ENCODE measurements at places on chromosomes 16 and 17.

DNA sequence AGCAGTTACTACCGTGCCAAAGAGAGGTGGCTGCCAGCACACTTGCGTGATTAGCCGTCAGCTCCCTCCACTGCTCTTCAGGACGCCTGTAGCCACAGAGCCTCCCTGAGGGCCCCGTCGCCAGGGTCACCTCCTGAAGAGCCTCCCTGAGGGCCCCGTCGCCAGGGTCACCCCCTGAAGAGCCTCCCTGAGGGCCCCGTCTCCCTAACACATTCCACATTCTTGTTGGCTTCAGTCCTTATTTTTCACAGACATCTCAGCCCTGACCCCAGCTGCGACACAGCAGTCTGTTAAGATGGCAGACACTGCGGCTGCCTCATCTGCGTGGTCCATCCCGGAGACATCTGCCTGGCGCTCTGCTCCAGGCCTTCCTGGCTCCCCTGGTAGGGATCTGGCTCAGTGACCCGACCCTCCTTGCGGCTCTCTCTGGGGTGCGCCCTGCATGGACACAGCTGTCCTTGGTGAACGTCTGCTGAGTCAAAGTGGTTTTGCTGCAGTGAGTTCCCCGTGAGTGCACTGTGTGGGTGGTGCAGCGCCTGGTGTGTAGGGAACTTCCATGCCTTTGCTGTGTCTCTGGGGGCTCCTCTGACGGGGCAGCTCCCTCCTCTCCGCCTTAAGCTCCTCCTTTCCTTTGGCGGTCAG, 11.4 kb downstream of the ACSF3 start:
- no peak for DNase-seq

GRCh38 chr17:17844500-17844899, 7.7 kb upstream of the SREBF1 start:
- DNase-seq = no peak

- DNase-seq = no peak
Measured at GRCh38 chr17:80243526-80244433, 16.9 kb upstream of the RNF213 start.

- no peak for DNase-seq
Measured at GRCh38 chr16:19094542-19095365, 19.0 kb upstream of the ITPRIPL2 start.

GRCh38 chr16:55476625-55477533, 2.1 kb upstream of the MMP2 start:
- no peak for DNase-seq

DNA sequence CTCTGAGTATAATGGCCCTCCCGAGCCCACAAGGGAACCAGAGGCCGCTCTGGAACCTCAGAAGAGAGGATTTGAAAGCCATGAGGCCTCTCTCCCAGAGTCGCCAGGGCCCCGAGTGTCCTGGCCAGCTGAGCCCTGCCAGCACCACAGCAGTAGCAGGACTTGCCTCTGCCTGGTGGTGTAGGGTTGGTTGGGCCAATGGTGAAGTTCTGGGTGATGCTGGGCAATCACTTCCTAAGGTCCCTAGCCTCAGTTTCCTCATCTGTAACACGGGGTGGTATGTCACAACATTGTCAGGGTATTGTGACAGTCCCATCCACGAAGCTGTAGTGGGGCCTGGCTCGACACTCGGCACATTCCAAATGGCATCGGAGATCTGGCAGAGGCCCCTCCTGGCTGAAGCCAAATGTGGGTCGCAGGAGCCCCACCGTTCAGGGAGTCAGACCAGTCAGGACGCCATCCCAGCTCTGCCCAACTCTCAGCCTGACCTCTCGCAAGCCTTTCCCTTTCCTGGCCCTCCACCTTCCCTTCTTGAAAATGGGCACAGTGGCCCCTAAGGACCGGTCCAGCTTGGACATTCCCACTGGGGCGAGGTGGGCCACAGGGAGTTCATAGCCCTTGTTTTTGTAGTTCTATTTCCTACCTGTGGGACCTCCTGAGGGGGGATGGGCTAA, 1.7 kb downstream of the NATD1 start:
- no peak for DNase-seq

GRCh38 chr17:3943240-3943891, 20.9 kb downstream of the ATP2A3 start:
- DNase-seq = no peak

GRCh38 chr16:24013864-24014645, 178.3 kb downstream of the PRKCB start:
- DNase-seq = no peak

DNA sequence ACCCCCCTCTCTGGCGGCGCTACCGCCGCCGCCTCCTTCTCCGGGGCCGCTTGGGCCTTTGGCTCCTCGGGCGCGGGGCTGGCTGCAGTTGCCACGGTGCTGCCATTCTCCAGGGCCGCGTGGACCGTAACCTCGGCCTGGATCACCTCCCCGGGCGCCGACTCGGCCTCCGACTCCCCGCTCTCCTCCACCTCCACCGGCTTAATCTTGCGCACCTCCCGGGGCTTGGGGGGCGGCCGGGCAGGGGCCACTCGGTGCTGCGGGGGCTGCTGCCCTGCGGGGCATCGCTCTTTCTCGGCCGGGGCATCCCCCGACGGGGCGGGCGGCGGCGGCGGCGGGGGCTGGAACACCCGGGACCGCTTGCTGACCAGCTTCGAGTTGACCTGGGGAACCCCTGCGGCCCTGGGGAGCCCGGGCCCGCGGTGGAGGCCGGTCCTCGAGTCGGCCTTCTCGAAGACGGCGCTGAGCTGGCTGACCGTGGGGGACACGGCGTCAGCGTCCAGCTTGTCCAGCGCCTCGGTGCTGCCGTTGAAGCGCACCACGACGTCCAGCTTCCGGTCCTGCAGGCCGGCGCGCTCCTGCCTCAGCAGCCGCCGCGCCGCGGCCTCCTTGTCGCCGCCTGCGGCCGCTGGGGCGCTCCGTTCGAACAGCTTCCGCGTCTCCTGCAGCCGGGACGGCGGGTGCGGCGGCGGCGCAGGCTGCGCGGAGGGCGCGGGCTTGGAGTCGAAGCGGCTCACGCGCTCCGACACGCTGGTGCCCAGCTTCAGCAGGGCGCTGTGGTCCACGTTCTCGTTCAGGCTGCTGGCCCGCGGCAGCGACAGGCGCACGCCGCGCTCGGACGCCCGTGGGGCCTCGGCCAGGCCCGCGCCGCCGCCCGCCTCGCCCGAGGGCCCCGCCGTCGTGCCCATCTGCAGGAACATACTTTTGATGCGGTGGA, 792 bp downstream of the PPP1R9B start:
- peak; percentile 43 for DNase-seq

DNA sequence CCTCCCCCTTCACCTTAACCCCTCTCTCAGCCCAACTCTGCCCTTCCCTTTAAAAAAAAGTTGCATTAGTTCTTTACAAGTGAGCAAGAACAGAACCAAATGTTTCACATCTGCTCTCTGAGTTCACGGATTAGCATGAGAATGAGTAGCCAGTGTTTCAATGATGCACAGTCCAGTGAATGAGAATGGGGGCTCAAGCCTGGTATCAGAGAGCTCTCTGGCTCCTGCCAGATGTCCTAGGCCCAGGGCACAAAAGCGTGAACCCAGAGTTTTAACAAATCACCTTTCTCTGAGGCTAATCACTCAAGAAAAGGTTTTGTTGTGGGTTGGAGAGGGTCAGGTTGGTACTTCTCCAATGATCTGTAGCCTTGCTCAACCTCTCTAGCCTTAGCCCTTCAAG, 41.5 kb upstream of the HS3ST3A1 start:
- no peak for DNase-seq

DNA sequence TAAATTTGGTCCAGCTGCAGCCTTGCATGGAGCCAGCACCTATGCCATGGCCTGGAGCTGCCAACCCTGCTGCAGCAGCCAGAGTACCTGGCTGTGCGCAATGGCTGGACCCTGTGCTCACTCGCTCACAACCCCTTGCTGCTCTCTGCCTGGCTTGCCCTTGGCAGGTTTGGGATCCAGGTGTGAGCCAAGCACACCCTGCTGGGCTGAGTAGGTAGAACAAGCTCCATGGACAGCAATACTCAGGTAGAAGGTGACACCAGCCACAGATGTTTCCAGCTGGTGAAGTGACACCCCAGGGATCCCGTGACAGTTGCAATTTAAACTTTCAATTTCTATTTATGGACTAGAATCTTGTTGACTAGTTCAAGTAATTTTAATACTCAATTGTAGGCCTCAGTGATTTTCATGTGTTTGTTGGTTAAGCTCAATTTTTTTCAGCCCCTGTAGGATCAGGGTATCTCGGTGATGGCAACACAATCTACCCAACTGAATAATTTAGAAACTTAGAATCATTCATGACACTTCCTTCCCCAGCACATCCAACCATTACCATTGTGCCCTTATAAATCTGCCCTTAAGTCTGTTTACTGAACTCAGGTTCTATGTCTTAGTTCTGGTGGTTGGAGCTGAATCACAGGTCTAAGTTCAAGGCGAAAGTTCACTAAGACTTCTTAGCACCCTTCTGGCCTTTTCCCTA, 480.0 kb downstream of the PMP22 start:
- DNase-seq = no peak

DNA sequence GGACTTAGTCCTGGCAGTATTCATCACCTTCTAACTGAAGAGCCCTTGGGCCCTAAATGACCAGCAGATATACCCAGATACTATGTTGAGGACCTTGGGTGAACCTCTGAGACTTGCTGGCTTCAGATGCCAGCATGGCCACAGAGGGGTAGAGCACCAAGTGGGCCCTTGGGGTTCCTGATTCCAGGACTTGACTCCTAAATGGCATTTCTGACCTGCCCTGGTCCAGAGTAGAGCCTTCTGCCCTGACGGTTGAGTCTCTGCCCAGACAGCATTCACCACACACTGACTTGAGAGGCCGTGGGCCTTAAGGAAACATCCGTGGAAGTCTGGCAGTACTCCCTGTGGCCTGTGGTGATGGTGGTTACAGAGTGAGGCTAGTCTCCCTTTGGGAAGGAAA, 2.8 kb upstream of the APPBP2 start:
- no peak for DNase-seq

DNA sequence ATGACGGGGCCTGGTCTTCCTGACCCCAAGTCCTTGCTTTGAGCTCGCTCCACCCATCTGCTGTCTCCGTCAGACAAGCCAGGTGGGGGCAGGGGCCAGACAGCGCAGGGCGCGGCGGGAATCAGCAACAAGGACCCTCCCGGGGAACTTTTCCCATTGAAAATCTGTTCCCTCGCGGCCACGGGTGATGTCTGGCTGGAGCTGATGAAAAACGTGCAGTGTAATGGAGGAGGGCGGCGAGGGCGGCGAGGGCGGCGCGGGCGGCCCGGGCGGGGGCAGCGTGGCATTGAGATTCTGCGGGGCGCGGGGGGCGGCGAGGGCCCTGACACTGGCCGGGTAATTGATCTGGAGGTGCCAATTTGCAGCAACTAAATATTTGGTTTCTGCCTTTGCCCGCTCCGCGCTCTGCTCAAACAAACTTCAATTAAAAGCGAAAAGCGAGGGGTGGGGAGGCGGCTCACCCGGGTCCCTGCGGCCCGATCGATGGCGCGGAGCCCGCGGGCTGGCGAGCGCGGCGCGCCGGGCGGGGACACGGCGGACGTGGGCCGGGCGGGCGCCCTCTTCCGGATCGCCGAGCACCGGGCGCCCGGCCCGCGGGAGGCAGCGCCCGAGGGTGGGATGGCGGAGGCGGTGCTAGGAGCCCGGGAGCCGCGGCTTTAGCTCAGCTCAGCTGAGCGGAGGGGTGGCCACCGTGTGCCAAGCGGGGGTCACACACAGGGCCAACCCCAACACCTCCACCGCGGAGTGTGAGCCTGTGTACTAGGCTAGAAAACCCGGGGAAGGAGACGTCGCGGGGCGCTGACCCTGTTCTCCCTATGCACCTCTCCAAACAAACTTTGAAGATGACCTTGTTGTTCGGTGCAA, 32.4 kb downstream of the DCAKD start:
- peak; percentile 55 for DNase-seq

GRCh38 chr16:86563469-86564345, 2.9 kb upstream of the FOXC2 start:
- DNase-seq = peak; percentile 86

DNA sequence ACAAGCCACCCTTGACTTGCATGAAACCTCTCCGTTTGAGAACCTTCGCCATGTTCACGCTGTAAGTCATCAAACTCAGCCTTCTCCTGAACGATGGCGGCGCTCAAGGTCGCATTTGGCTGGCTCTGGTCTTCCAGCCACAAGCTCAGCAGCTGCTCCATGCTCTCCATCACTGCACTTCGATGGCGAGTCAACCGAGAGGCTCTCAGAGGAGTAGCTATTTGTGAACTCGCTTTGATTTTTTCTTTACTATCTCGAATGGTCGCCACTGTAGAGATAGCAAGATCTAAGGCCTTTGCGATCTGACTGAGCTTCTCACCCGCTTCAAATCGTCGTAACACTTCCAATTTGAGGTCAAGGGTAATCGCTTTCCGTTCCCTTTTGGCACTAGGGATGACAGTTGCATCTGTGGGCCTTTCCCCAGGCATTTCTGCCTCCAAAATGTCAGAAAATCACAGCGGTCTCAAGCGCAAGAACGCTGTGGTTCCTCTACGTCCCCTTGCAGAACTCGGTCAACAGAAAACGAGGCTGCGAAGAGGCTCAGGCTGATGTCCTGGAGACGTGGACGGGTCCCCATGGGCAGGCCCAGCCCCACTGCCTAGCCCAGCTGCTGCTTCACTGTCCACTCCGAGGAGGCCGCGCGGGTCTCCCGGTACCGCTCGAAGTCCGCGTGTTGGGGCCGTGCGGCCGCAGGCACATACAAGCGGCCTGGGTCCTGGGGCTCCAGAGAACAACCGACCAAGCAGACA, 23.1 kb downstream of the DEF8 start:
- DNase-seq = no peak

GRCh38 chr16:78890373-78890895, 710.1 kb downstream of the MAF start:
- DNase-seq = no peak

DNA sequence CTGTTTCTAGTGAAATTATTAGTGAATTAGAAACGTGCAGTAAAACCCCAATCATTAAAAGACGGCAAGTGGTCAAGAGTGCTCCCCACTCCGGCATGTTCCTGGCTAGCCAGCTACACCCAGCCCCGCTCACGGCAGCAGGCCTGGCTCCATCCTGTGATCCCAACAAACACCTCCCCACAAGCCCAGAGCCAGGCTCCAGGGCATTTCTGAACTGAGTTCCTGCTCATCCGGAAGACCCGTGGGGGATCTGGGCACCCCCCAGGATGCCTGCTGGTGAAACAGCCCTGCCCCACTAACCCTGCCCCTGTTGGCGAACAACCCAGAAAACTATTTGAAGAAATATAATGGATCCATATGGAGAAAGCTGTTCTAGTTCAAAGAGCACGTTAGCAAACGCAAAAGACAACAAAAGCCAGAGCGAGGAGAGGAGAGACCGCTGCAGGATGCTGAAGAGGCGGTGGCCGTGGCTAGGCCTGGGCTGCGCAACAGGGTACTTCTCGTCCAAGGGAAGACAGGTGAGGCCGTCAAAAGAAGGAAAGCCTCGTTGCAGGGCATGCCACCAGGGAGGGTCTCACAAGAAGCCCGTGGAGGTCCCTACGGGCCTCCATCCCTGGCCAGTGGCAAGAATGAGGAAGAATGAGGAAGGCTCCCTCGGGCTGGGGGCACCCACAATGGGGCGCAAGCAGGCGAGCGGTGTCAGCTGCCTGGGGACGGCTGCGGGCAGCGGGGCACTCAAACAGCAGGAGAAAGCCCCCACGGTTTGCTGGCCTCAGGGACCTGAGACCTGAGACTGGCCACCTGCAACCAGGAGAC, 19.2 kb downstream of the SLC16A3 start:
- no peak for DNase-seq
